ENCODE measurements at places on chromosomes 6 and 20.

- no peak for DNase-seq
Observed at GRCh38 chr6:161163466-161164181, 110.2 kb downstream of the AGPAT4 start.

DNA sequence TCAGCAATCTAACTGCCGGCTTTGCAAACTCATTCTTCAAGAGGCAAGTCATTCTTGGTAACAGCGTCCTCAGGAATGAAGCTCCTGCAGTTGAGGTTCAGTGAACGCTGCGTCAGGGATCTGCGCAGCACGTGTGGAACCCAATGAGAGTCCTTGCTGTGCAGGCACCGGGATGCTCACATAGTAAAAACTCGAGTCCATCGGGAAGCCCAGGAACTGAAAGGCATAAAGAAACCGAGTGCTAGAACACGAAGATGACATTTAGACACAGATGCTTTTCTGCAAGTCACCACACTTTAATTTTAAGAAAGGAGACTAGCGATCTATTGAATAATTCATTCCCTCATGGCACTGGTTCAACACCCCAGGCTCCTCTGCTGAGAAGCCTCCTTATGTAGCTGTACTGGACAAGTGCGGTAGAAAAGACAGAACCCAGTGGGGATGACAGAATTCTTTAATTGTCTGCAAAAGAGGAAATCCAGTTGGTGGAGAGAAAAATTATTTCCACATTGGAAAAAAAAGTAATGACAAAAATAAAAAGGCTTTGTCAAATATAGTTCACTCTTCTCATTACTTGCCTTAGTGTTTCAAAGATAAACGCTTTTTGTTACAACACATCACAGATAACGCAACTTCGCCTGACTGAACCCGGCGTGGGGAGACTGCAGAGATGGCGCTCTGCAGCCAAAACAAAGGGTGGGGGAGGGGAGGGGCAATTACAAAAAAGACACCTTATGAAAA lies 1.9 kb upstream of the AFDN start:
- DNase-seq: peak; percentile 80

- DNase-seq: no peak
Observed at GRCh38 chr6:111530218-111530617, 47.2 kb upstream of the REV3L start.

GRCh38 chr20:17227219-17227575 lies 357 bp downstream of the PCSK2 start:
- no peak for DNase-seq
